Activated T-cell treated with anti-CD3 and anti-CD28 coated beads, Interleukin-2, amount 50 U/mL, for 1 hour (primary cell): ENCODE measurements at places on chromosomes 1 and 21.

DNA sequence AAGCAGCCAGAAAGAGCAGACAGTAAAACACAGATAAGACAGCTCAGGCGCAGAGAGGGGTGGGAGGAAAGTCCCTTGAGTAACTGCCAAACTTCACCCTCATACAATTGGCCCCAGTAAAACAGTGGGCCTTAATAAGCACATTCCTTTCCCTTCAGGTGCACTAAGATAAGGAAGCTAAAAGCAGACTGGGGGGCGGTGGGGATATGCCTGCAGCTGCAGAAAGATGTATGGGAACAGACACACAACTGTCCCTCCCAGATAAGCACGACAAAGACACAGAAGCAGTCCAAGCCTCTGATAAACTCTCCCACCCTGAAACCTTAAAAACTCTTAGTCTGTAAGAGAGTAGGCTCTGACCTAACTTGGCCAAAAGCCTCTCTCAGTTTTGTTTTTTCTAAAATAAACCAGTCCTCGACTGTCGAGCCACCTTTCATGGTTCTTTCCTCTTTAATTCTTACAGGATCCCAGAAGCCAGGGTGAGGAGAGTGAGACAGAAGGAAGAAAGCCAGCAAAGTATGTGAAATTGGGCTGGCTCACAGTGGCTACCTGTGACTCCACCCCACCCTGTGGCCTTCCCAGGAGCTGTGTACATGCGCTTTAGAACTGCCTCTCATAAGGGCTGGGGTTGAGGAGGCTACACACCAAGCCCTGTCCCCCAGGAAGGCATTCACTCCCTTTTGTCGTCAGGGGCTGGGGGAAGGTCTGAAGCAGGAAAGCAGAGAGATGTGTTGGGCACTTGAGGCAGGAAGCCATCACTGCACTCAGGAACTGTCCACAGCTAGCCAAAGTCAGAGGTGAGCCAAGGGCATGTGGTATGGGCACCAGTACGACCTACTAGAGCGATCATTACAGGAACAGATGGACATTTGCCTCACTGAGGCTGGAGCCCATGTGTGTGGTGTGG, 4.6 kb downstream of the PGLYRP4 start:
- no peak for DNase-seq

DNA sequence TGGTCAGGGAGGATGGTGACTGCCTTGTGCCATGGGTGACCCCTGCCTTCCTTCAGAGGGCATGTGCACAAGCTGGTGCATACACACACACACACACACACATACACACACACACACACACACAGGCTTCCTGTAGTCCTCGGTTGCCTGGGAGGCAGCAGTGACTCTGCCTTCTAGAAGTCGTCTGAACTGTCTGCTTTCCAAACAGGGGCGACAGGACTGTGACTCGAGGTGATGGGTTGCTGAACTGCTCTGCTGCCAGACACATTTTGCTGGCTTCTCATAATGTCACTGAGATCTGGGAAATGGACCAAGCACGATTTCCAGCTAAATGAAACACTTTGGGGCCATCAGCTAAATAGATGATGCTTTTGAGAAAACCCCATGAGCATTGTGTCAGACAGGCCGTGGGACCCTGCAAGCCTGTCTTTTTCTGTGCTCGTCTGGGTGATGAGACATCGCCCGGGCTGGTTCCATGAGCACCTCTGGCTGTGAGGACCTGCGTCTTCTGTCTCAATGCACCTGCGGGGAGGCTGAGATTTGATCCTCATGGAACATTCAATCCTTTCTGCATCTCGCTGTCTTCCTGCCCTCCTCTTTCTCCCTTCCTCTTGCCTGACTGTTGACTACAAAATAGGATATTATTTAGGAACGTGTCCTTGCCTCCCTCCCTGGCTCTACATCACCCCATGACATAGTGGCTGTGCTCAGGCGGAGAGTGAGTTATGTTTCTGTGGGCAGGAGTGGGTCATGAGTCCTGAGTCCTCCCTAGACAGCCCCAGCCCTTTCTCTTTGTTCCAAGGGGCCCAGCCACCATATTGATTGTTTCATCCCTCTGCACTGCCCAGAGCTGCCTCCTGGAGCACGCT, 436.8 kb downstream of the CAMTA1 start:
- no peak for DNase-seq

DNA sequence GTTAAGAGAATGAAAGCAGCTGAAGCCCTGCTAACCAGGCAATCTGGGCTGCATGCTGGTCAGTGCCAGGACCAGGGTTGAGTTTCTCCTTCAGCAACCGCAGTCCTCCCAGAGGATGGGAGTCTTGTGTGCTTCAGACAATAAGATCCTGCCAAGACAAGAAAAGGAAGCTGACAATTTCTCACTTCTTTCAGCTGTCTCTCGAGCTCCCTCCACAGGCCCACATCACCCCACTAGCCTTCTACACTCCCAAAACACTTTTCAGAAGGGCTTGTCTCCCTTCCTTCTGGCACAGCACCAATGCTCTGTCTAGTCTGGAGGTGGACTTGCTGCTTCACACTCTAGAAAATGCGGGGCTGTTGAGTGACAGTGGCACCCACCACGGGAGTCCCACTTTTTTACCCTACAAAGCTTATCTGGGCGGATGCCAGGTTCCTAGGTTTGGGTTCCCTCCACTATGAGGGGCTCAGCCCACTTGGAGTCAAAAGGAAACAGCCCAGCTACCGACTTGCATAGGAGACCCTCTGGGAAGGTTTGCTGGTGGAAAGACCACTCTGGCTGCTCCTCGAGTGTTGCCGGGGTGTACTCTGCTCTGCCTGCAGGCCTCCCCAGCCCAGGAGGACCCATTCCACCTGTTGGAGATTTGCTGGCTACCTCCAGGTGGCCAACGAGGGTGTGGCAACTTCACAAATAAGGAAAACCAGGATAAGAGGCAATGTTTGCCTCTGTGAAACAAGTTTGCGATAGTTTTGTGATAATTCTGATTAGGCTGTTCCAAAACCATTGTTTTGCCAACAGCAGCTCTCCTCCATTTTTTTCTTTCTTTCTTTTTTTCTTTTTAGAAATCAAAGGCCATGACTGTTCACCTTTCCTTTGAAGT, 68.9 kb downstream of the TENT5C start:
- DNase-seq = peak; percentile 65

DNA sequence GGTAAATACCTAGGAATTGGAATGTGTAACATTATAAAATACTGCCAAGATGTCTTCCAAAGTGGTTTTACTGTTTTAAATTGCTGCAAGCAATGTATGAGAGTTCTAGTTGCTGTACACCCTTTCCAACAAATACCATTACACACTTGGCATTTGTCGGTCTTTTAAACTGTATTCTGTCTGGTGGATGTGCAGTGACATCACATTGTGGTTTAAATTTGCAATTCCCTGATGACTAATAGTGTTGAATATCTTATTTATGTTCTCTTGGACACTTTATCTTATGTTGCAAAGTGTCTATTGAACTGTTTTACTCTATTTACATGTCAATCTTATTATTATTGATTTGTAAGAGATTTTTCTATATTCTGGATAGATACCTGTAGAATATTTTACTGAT, 561.2 kb upstream of the B3GALT2 start:
- DNase-seq = no peak

- DNase-seq = no peak
These were observed 511.7 kb downstream of the USP25 start for GRCh38 chr21:16241479-16241963.

DNA sequence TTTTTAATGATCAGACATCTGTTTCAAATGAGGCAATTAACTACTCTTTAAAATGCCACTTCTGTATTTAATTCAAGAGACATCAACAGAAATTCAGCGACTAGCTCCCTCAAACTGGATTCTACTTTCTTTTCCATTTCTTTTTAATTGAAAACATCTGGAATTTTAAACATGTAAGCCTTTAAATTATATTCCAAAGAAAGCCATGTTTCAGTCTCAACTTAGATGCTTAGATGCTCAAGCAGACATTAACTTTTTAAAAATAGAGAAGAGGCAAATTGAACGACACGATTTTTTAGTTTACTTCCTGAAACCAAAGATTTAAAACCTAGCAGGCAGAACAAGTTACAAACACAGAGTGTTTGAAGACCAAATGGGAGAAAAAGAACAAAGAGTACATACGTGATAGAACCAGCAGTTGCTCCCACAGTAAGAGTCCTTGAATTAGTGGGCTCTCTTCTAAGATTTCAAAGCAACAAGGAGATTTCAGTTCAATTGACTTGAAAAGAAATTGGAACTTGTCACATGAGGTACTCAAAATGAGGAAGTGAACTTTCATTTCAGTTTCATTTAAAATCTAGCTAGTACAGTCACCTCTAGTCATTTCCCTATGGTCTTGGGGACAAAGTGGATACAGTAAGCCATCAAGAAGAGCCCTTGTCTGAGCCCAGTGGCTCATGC, at the start of gene CTSS:
CTSS (minus strand) TSS at position 483 of the 681 bp plus-strand sequence. CDS start 1,015 bp downstream, outside the sequence.
- DNase-seq = no peak

- no peak for DNase-seq
These were observed 231.2 kb downstream of the DSCAM start for GRCh38 chr21:40615505-40616376.

DNA sequence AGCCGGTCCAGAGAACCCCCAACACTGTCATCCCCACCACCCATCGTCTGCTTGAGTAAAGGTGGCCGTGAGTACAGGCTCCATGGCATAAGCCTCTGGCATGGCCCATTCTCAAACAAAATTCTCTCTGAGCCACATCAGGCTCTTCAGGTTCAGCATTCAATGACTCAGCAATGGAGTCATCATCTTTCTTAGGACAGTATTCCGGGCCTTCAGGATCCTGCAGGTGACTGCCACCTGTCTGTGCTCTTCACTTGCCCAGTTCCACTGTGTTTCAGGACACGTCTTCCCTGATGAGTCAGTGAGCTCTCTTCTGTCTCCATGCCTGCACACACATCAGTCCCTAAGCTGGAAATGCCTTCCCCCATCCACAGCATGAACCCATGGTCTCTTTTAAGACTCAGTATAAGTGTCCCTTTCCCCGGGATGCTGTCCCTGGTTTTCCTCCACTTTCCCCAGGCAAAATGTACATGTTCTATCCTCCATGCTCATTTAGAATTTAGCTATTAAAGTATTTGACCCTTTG, 81.1 kb upstream of the FGGY start:
- DNase-seq = no peak

DNA sequence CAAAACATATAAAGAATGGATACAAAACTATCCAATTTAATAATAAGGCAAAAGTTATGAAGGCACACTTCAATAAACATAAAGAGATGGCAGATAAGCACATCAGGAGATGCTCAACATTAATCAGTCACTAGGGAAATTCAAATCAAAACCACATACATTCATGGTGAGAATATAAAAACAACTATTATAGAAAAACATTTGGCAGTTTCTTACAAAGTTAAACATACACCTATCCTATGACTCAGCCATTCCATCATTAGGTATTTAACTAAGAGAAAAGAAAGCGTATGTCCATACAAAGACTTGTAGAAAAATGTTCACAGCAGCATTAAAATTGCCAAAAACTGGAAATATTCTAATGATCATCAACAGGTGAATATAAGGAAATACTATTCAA, 44.3 kb downstream of the KIFAP3 start:
- DNase-seq = no peak

DNA sequence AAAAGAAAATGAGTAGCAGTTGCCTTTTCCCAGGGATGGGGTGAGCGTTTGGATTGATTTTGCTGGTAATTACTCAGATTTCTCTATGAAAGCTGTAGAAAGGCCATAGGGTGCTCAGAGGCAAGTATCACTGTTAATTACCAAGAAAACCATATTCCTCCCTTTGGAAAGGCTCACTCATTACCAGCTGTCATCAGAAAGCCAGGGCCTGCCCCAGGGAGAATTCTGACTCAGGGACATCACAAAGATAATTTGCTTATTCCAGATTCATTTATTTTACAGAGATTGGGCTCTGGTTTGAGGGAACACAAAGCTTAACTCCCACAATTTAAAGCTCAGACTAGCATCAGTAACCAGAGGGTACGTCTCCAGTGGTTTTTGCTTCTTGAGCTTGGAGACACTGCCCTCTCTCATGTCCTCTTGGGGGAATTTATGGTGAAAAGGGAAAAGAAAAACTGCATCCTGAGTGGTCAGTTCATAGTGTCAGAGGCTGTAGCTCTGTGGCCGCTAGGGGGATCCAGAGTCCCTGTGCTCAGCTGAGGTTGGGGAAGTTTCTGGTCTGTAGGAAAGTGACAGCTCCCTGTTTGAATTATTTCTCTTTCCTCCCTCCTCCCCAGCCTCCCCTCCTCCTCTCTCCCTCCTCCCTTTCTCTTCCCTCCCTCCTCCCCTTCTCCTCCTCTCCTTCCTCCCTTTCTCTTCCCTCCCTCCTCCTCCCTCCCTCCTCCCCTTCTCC, 204.3 kb downstream of the KCNJ6 start:
- DNase-seq = no peak

DNA sequence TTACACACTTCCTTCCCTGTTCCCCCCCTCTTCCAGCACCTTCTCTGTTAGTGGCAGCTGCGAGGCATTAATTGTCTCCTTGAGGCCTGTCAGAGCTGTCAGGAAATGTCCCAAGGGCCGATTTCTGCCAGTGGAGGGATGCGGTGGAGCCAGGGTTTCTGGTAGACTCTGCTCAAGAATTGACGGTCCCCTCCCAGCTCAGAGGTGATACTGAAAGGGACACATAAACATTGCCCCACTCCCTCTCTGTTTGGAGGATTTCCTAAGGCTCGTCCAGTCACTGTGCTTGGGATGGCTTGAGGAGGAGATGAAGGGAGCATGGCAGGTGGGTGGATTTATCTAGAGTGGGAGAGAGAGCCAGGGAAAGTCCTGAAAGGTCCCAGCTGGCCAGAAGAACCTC, 61.4 kb upstream of the CD34 start:
- DNase-seq = no peak

DNA sequence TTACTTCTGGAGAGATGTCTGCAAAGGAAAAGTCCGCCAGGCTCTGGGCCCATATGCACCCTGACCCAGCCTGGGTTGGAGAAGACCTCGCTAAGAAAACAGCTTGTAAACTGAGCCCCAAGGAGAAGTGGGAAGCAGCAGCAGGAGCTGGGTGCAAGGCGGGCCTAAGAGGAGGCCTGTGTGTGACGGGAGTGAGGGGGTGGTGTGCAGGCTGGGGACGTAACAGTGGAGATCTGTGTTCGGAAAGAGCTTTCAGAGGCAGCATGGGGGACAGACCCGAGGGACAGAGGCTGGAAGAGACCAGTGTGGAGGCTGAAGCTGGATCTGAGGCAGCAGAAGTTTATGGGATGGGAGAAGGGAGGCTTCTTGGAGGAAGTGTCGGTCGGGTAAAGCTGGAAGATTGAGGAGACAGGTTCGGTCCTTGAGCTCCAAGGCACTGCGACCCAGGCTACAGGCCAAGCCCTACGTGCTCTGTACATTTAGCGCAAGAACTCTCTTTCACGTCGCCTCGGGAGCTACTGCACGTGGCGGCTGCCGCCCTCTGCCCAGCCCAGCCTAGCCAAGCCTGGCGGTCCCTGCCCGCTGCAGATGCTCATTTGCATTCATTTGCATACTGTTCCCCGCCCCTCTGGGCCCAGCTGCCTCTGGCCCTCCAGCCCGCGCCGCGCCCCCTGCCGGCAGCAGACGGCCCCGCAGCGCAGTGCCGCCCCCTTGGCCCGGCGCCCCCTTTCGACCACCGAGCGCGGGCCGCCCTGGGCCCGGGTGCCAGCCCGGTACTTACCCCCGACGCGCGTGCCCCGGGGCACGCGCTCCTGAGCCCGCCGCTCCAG, 6.3 kb downstream of the HPCA start:
- DNase-seq = peak; percentile 50

- no peak for DNase-seq
These were observed 512.2 kb downstream of the NPHP4 start for GRCh38 chr1:5479876-5480646.

- no peak for DNase-seq
These were observed 3.3 kb downstream of the RSRP1 start for GRCh38 chr1:25243907-25244306.
